Left lung (tissue), 14 donors: ENCODE measurements at places on chromosomes 4 and X. TPM values are rescaled to one million over a fixed set of nuclear protein-coding genes. Genes with fewer than 3 reads are reported as not detected.

DNA sequence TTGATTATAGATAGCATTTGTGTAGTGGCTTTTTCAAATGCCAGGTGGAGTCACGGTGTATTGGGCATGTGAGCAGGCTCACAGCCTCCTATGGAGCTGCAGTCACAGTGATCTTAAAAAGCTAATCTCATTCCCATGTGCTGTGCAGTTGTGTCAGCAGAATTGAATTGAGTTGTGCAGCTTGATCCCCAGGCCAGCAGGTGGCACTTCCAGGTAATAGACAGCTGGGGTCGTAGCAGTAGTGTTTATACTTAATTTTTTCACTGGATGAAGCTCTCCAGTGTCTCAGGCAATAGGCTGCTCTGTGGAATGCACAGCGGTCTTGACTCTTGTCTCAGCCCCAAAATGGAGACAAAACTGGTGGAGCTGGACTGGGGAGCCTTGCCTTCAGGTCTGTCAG lies 1028.1 kb downstream of the SH3BGRL start:
- DNase-seq: no peak

RAB33A gene
- 0.77 TPM for polyA plus RNA-seq

ZNF275 gene
- 18.6 TPM for polyA plus RNA-seq

DNA sequence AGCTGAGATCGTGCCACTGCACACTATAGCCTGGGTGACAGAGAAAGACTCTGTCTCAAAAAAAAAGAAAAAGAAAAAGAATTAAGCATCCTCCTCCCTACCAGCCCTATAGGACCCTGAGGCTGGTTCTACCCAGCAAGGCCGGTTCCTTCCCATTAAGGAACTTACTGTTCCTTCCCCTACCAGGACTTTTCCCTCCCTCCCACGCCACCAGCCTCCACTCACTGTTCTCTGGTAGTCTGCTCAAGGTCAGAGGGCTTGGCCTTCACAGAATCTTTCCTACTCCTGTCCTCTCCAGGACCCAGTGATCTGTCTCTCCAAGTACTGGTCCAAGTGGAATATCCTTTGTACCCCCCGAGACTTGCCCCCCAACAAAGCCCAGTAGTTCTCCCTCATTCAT lies 1.4 kb downstream of the GRIPAP1 start:
- no peak for DNase-seq

OTUD5 gene
- 60.4 TPM for polyA plus RNA-seq
